Right hindlimb (tissue), 1 donor: ENCODE measurements at places on chromosomes 1 and 21.

- peak; percentile 53 for DNase-seq
Observed at GRCh38 chr1:114154963-114155322, 1.3 kb upstream of the SYT6 start.

DNA sequence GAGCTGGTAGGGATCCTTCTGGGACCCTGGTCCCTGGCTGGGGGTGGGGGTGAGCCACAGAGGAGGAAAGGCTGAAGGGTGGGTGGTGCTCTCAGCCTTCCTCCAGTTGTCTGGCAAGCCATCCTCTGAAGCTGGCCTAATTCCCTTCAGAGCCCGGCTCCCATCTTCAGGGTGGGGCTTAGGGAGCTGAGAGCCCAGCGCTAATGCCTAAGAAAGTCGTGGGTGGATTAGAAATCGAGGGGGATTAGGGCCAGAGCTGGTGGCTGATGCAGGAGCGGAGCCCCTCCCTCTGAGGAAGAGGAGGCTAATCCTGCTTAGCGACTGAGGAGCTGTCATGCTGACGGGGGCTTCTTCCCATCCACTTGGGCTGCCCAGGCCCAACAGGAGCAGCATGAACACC lies 30.8 kb upstream of the DMBX1 start:
- no peak for DNase-seq

GRCh38 chr1:54297596-54298283 lies 97.8 kb downstream of the MRPL37 start:
- no peak for DNase-seq

GRCh38 chr1:74271503-74271902 lies 36.3 kb downstream of the TNNI3K start:
- no peak for DNase-seq

- no peak for DNase-seq
Observed at GRCh38 chr1:8789314-8790214, 27.9 kb downstream of the RERE start.

- DNase-seq: no peak
Observed at GRCh38 chr1:212415107-212415841, 588 bp upstream of the PACC1 start.

- DNase-seq: no peak
Observed at GRCh38 chr1:232422098-232422497, 207.8 kb downstream of the SIPA1L2 start.
